ENCODE measurements at places on chromosomes 4 and X.
A peak's percentile ranks its signal among the peaks of the same experiment; 100 is the strongest.

GRCh38 chr4:117814277-117815246, 219.7 kb upstream of the NDST3 start:
- no peak for DNase-seq

DNA sequence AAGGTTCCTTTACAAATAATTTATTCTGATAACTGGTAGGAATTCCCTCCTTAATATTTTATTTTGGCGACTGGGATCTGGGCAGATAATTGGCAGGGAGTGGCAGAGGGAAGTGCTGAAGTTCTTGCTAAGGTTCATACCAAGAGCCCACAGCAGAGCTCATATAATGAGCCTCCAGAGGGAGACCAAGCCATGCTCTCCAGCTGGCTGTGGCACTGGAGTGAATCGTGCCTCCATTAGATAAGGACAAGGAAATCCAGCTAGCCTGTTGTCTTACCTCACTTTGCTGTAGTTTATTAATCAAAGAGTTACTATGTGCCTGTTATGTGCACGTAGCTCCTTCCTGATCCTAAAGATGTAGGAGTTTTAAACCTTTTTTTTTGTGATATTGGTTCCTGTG, 1.3 kb downstream of the ASB12 start:
- no peak for DNase-seq

- no peak for DNase-seq
Observed at GRCh38 chr4:98484031-98484430, 174.4 kb downstream of the TSPAN5 start.

GRCh38 chrX:108246304-108246954, 154.9 kb downstream of the ATG4A start:
- no peak for DNase-seq

- DNase-seq, result no peak
Observed at GRCh38 chrX:54427837-54428424, 12.3 kb upstream of the TSR2 start.

GRCh38 chr4:69360271-69360670, 80.0 kb downstream of the UGT2B28 start:
- no peak for DNase-seq

DNA sequence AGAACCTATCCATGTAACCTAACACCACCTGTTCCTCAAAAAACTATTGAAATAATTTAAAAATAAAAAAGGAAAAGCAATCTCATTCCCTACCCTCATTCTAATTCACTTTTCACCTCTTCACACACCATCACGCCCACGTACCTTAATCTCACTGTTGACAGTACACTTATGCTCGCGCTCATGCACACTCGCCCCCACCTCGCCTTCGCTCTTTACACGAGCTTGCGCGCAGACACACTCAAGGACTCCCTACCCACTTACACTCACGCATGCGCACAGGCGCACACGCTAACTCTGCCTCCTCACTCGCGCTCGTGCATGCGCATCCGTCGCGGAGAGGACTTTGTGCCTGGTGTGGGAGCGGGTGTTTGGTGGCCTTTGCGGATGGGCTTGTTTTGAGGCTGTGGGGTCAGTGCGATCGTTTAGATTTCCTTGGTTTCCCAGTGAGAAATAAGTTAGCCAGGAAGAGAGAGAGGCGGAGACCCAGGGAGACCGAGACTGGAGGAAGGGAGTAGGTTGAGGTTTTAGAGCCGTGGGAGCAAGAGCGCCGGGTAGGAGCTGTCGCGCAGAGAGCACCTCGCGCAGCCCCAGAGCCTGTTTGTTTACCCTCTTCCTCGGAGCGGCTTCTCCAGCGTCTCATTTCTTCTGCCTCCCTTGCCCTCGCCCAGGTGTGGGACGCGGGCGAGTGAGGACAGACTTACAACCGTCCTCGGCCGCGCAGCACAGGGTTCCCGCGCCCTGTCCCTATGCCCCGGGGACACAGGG, 8.1 kb upstream of the GSX2 start:
- peak; percentile 91 for DNase-seq

DNA sequence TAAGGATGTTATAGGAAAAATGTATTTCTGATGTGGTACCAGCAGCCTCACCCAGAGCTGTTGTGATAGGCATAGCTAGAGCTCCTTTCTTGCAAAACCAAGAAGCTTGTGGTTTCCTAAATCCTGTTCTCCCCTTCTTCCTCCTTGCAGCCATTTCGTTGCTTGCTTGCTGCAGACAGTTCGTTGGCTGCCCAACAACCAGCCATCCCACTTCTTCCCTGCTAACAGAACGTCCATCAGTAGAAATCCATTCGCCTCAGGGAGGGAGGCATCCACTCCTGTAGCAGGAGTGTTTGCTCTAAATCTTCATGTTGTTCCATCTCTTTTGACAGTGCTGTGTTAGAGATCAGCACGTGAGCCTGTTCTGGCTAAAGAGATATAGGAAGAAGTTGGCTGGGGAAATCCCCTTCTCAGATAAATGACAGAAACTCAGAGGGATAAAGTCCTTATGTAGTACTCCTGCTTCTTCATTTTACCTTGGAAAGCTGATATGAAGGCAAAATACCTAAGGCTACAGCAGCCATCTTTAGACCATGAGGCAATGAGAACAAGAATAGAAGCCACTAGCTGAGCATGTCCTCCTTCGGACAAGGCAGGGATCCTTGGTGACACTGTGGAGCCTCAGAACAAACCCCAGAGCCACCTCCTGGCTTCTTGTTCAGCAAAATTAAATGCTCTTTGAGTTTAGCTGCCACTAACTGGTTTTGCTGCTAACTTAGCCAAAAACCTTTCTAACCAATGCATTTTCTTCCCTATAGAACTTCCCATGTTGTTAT, 68.4 kb upstream of the RELL1 start:
- DNase-seq, result no peak

GRCh38 chr4:1169171-1169671, 3.2 kb downstream of the SPON2 start:
- no peak for DNase-seq

DNA sequence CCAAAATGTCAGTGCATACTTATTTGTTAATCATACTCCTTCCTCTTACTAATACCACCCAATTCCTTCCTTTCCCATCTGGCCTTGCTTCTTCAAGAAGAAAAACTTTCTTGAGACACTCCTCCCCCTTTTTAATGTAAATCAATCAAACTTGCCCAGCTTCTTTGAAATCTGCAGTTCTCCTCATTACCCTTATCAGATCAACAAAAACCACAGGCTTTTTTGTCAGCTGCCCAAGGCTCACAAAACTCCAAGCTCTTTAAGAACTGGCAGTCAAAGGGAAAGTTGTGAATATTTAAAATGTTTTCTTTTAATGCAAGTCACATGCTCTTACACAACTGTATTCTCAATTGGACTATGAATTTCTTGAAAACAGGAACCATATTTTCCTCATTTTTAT, 11.3 kb upstream of the MYOZ2 start:
- no peak for DNase-seq
